ENCODE measurements at places on chromosomes 6 and 20.

DNA sequence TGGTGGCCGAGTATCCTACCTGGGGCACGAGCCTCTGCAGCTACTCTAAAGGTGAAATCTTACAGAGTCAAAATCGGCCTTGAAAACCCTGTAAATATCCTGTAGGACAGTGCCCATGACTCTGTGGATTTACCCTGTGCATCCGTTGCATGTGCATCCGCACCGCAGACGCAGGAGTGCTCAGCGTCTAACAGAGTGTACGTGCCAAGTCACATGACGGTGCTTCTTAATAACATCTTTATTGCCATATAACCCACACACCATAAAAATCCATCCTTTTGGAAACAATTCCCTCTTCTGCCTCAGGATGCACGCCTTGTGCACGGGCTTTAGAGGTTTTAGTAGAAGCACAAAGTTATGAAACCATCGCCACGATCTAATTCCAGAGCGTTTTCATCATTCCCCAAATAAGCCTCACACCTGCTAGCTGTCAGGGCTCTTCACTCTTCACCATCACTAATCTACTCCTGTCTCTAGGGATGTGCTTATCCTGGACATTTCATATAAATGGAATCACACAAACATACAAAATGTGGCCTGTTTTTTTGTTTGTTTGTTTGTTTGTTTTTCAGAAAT is 384.5 kb upstream of the SULF2 start:
- DNase-seq, result no peak

DNA sequence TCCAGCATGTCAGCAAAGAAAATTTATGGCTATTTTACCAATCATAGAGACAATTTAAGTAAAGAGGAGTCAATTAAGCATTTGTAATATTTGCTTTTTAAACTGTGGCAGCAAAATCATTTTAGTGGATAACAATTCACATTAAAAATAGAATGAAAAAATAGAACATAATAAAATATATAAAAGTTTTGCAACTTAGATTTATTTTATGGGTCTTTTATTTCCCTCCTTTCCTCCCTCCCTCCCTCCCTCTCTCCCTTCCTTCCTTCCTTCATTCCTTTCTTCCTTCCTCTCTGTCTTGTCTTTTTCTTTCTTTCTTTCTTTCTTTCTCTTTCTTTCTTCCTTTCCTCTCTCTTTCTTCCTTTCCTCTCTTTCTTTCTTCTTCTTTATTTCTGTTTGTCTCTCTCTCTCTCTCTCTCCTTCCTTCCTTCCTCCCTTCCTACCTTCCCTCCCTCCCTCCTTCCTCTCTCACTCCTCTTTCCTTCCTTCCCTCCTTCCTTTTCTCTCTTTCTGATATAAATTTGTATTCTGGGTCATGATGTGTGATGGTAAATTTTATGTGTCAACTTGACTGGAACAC is 610.9 kb upstream of the CITED2 start:
- DNase-seq, result no peak

- no peak for DNase-seq
Measured at GRCh38 chr6:79385893-79386292, 151.3 kb downstream of the LCA5 start.

GRCh38 chr6:41957117-41957516 is 15.5 kb upstream of the CCND3 start:
- no peak for DNase-seq

- DNase-seq, result no peak
Measured at GRCh38 chr6:156729248-156729647, 47.9 kb upstream of the ARID1B start.

DNA sequence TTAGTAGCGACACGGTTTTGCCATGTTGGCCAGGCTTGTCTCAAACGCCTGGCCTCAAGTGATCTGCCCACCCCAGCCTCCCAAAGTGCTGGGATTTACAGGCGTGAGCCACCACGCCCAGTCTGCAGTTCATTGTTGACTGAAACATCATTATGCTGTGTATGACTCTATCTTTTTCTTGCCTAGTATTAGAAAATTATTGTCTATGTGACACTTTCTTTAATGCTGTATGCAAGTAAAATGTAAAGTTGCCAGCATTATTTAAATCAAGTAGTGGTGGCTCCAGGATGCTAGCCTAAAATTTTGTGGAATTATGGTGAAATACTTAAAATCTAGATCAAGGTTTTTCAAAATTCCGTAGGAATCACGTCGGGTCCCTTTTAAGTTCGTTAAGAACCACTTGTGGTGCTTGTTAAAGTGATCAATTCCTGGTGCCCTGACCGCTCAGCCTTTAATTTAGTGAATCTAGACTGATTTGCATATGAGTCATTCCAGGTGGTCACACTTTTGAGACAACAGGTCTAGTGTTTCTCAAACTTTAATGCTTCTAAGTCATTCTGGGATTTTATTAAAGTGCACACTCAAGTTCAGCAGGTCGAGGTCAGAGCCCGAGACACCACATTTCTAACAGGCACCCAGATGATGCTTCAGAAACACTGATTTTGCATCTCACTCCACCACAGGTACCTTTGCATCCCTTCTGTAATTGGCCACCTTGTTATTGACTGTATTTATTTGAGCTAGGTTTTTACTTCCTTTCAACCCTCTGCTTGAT is 132.6 kb upstream of the MTHFD1L start:
- no peak for DNase-seq

DNA sequence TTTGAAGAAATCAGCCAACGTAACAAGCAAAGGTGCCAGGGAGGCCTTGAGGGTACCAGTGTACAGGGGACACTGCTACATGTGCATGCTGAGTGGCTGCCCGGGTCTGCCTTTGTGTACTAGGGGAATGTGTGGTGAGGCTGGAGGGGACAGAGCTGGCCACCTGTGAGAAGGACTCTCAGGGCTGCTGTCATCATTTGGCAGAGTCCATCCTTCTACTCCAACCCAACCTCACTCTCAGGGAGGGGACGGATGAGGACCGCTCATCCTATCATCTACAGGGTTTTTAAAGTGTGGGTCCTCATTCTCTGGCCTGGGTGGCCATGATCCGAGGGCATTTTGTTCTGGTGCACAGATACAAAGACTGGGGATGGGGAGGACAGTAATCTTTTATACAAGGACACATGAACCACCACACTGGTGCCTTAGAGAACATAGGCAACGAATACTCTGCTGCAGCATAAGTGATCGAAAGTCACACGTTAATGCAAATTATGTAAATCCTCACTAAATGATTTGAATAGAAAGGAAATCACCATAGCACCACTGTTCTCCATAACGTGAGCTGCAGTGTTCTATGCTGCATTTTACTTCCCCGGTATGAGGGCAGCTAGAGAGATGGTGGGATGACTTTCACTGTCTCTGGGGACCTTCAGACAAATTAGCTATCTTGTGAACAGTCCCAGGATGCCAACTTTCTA is 181.4 kb downstream of the GMPR start:
- DNase-seq, result no peak

DNA sequence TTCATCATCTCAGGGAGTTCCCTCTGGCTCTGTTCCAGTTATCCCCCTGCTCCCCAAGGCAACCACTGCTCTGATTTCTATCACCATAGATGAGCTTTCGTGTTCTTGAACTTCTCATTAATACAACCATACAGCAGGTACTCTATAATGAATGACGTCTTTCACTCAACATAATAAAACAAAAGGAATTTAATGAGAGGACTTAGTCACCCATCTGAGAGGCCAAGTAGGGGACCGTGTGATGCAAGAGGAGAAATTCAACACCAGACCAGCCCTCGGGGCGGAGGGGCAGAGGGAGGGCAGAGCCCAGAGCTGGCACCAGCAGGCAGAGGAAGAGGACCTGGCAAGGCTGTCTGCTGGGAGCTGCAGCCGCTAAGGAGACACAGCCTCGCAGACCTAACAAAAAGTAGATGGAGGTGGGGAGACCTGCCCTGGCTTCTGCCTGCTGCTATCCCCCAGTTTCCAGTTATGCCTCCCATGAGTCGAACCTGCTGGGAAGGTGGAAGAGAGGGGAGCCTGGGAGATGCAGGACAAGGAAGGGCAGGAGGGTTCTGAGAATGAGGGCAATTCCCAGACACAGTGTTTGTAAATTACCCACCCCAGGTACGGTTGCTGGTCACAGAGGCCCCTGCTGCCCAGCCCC is 13.8 kb downstream of the CCN5 start:
- no peak for DNase-seq

- no peak for DNase-seq
Measured at GRCh38 chr6:15147827-15148226, 98.0 kb upstream of the JARID2 start.

GRCh38 chr6:139583420-139583819 is 209.0 kb upstream of the CITED2 start:
- DNase-seq, result no peak

GRCh38 chr6:105620878-105621277 is 218.0 kb upstream of the PREP start:
- DNase-seq, result no peak

- no peak for DNase-seq
Measured at GRCh38 chr20:42919316-42919715, 270.4 kb downstream of the PTPRT start.

DNA sequence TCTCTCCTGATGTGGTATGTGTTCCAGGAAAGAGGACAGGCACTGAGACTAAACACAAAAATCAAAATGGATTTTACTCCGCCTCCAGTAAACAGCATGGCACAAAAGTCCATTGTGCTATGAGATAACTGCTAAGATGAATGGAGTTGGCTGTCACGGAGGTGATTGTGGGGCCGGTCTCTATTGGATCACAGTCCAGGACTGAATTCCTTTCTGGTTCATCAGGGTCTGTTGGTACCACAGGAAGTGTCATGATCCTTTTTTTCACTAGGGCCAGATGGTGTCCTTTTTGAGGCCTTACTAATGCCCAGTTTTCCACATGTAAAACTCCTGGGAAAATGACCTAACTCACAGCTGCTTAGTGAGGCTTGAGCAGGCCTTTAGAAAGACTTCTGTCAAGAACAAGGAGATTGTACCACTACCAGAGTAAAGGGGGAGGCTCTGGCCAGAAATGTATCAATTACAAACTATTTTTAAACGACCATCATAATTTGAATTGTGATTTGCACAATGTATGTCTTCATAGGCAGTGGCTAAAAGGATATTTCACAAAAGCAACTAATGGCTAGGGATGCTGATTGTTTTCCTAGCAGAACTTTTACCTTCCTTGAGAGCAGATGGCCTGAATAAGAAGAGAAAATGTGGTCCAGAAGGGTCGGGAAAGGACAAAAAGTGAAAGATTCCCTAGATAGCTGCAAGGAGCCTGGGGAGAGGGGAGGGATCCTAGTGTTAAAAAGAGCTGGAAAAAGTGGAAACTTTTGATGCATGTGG is 192.2 kb upstream of the POU3F2 start:
- no peak for DNase-seq

DNA sequence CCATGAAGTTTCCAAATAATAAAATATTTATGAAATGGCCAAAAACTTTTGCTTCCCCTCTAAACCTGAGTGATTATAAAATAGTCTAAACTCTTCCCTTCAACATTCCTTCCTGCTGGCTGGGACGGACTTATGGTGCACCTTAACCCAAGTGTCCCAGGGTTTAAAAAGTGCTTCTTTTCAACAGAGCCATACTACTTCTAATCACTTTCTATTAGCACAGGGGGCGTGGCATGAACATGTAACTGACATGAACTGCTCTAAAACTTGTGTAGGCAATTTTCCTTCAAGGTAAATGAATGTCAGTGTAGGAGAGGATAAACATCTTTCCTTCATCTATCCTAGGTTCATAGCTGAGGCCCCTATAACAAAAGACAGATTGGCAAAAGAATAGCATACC is 163.6 kb upstream of the RIMS1 start:
- no peak for DNase-seq

DNA sequence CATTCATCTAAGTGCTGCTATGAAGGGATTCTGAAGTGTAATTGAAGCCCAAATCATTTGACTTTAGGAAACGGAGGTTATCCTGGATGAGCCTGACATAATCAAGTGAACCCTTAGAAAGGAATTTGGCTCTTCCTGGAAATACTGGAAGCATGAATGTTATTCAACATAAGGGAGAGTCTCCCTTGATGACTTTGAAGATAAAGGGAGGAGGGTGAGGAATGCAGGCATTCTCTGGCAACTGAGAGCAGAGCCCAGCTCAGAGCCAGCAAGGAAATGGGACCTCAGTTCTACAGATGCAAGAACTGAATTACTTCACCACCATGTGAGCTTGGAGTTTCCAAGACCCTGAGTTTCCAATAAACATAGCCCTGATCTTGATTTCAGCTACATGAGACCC is 168.2 kb downstream of the DLL1 start:
- DNase-seq, result no peak

GRCh38 chr6:30799210-30799609 is 54.9 kb upstream of the IER3 start:
- DNase-seq, result no peak

DNA sequence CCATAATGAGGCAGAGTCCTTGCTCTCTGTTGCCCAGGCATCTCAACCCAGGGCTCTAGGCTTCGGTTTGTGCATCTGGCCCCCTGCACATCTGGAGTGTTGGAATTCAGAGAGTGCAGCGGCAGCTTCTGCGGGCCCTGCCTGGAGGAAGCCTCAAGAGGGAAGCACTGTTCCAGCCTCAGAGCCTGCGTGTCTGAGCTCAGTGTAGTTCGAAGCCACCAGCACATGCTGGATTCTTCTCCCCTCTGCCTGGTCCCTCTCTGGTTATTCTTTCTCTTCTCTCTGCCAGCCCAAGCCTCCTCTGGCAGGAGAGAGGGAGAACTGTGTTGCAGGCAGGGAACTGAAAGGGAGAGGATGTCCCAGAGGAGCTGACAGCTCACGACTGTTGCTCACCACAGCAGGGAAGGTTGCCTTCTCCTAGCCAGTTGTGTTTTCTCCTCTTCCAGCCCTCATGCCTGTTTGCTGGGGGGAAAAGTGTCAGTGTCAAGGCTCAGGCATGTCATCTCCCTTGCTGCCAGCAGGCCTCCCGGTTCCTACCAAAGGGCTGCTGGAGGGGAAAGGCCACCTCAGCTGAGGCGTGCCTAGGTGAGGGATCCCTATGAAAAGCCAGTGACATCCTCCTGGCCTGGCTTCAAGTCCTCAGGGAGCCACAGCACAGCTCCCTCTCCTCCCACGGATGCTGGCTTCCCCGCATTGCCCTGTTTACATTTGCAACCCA is 126.0 kb upstream of the LRFN2 start:
- DNase-seq, result no peak

DNA sequence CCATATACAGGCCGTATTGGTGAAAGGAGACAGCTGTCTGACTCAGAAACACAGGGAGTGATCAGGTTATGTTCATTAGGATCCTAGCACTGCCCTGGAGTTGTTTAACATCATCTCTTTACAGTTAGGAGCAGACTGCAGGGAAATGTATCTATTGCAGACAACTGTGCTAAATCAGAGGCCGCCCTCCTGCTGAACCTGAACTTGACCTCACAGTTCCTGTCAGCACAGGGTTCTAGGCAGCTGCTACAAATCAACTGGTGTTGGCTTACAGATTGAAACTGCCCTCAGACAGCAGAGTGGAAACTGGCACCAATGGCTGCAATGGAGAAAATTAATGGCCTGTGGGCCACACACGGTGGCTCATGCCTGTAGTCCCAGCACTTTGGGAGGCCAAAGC is 3.7 kb upstream of the RPP40 start:
- no peak for DNase-seq

Data from activated CD4-positive, alpha-beta T cell treated with anti-CD3 and anti-CD28 coated beads for 24 hours (primary cell).